Lower leg skin (tissue), 4 donors: ENCODE measurements at places on chromosomes 4 and X.

DNA sequence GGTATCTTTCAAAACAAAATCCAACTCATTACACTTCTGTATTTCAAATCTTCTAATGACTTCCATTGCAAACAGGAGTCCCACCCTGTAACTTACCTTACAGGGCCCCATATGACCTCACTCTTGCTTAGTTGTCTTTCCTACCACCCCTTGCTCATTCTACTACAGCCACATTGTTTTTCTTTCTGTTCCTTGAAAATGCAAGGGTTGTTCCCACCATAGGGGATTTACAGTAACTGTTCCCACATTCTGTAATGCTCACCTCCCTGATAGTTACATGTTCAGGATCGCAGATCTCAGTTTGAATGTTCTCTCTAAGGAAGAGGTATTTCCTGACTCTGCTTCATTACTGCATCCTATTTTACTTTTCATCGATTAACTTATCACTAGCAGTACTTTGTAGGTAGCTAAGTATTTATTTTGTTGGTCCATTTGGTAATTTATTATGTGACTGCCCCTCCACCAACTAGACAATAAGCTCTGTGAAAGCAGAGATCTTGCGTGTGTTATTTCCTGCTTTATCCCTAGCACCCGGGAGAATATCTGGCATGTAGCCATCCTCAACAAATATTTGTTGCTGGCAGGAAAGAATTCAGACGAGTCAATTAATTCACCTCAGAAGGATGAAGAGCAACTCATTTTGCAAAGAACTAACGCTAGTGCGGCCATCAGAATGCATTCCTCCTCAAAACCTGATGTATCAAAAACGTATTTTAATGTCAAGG is 21.4 kb downstream of the MAOB start:
- no peak for DNase-seq

GRCh38 chr4:104758574-104758973 is 263.9 kb upstream of the CXXC4 start:
- no peak for DNase-seq

DNA sequence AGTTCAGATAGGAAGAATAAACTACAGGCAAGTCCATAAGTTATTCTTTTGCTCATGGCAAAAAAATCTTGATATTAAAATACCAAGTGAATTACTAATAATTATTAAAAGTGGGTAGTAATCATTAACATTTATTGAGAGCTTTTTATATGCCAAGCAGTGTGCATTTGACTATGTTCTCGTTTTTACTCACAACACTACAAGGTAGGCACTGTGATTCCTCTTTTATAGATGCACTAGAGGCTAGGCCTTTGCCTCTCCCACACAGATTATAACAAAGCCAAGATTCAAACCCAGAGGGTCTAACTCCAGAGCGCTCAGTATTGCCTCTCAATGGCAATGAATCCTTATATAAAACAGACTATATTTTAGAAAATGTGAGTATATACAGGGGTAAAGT is 254.2 kb downstream of the NAF1 start:
- DNase-seq, result no peak

DNA sequence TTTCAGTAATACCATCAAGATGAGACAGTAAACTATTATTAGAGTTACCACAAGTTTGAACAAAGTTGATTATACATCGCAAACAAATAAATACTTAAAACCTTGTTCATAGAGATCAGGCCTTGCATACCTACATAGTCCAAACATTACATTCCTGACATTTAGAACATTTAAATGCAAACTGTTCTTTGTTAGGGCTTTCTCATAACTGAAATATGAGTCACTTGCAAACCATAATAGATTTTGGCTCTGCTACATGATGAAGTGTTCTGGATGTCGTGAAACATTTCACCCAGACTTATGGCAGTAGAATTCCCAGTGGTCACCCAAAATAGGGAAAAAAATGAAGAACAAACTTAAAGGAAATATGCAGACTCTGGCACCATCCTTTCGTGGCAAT is 75.0 kb downstream of the FAT4 start:
- no peak for DNase-seq

DNA sequence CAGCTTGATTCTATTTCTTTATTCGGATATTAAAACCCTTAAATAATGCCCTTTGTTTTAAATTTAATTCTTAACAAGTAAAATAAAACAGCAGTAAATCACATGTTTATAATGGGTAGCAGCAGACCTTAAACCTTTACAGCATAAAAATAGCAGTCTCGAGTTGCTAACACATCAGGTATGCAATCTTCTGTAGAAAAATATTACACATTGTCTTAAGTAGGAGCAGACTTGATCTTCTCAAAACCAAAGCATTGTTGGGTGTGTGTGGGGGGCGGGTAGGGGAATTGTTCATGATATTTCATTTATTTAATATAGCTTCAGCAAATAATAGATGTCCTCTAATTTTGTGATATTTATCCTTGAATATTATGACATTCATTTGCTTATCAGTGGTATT is 331.4 kb downstream of the PCDH7 start:
- DNase-seq, result no peak

- no peak for DNase-seq
Observed at GRCh38 chr4:73453701-73454005, 17.6 kb downstream of the AFP start.

DNA sequence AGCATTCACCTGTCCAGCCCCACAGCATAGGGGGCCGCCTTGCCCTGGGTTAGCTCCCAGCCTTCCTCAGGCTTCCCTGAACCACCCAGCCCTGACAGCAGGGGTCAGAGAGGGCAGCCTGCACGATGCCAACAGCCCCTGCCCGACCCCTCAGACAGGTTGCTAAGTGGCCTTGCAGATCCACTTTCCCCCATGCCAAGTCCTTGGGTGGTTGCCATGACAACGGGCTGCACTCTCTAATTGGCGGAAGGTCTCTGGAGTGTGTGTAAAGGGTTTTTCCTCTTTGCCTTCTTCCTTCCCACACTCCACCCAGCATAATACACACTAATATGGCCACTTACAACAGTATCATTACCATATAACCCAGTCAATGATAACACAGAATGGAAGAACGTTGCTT is 99.6 kb upstream of the AFAP1 start:
- no peak for DNase-seq

GRCh38 chrX:47143894-47144625 is 442 bp downstream of the NDUFB11 start:
- no peak for DNase-seq

DNA sequence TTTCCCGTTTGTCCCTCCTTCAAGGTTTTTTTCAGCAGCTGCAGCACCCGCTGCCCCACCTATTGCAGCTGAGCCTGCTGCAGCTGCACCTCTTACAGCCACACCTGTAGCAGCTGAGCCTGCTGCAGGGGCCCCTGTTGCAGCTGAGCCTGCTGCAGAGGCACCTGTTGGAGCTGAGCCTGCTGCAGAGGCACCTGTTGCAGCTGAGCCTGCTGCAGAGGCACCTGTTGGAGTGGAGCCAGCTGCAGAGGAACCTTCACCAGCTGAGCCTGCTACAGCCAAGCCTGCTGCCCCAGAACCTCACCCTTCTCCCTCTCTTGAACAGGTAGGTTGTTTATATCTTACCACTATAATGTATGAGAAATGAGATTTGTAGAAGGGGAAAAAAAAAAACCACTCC is 4.5 kb downstream of the PRR27 start:
- DNase-seq, result no peak

DNA sequence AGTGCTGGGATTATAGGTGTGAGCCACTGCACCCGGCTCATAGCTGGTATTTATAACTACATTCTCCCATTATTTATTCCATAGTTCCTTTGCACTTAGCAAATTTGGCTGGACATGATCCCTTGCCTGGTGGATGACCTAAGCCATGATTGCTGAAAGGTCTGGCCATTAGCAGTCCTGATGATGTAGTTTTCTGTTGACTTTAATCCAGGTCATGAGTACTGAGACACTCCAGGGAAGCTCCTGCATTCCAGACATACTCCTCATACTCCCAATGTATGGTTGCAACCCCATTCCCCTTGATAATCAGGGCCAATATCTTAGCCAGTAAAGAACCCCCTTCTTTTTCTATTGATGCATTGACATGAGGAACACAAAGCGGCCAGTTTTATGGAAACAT is 24.4 kb upstream of the MGST2 start:
- no peak for DNase-seq

DNA sequence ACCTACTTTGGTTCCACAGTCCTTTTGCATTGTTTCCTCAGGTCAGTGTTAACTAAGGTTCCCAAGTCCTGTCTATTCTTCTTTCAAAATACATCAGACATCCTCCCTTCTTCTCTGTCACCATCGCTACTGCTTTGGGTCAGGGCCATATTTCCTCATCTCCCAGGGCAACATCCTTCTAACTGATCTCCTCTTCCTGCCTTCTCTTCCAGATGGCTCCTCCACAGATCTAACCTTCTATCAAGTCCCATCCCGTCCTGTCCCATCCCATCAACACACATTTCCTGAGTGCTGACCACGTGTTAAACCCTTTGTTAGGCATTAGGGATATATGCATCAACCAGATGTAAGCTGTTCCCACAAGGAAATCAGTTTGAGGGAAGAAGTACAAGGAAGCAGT is 25.9 kb downstream of the PLAC1 start:
- peak; percentile 29 for DNase-seq

DNA sequence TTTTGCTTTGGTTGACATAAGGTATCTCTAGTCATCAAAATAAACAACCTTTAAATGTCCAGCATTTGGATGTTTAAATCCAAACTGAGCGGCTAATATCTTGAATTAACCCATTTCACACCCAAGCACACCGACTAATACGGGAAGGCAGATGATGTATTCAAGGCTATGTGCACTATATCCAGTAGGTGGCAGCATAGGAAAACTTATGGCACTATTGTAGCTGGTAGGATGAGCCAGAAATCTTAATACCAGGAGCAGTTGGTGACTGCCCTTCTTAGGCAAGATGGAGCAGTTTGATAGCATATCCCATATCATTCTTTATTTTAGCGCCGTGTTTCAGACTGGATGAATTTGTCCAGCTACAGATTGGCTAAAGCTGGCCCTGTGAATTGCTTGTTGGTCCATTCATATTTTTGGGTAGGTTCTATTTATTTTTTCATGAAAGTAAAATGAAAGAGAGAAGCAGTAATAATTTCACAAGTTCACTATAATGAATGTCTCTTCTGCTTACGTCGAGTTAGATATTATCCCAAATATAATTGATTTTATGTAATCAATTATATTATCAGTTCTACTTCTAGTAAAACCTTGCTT is 24.4 kb downstream of the UCHL1 start:
- no peak for DNase-seq

GRCh38 chr4:80592950-80593349 is 257.4 kb downstream of the CFAP299 start:
- DNase-seq, result no peak

DNA sequence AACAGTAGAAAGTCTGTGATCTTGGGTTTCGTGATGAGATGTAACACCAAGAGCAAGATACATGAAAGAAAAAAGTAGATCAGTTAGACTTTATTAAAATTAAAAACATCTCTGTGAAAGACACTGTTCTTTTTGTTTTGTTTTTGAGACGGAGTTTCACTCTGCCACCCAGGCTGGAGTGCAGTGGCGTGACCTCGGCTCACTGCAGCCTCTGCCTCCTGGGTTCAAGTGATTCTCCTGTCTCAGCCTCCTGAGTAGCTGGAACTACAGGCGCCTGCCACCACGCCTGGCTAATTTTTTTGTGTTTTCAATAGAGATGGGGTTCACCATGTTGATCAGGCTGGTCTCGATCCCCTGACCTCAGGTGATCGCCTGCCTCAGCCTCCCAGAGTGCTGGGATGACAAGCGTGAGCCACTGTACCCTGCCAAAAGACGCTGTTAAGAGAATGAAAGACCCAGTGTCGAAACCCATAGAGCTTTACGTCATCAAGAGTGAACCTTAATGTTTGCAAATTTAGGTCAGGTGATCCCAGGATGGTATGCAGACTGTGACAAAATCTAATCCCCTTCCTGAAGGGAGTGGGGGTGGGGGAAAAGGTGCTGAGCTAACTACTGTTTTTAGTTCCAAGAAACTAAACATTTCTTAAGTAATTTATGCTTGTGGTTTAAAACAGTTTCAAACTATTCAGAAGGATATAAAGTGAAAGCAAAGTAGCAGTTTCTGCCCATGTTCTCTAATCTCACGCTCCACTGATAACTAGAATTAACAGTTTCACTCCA is 8.0 kb downstream of the OFD1 start:
- no peak for DNase-seq

DNA sequence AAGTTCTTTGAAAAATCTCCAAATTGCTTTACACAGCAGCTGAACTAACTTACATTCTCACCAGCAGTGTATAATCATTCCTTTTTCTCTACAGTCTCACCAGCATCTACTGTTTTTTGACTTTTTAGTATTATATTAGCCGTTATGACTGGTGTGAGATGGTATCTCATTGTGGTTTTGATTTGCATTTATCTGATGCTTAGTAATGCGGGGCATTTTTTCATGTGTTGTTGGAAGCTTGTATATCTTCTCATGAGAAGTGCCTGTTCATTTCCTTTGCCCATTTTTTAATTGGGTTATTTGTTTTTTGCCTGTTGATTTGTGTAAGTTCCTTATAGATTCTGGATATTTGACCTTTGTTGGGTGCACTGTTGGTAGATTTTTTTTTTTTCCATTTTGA is 931.7 kb downstream of the CENPC start:
- DNase-seq, result no peak

DNA sequence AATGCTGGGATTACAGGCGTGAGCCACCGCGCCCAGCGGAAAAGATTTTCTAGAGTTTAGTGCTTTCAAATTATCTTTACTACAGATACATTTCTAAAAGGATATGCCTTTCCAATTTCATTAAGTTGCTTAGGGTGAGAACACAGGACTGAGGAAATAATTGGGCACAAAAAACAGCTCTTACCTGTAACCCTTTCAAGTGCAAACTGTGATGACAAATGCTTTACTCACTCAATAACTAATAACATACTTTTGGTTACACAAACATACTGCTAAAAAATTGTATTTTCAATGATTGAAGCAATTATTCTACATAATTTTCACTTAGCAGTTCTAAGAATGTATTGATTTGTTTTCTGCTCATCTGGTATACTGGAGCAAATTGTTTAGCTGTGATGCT is 40.2 kb downstream of the PALLD start:
- DNase-seq, result no peak

GRCh38 chr4:128519163-128519830 is 231.7 kb upstream of the PGRMC2 start:
- DNase-seq, result peak; percentile 84

DNA sequence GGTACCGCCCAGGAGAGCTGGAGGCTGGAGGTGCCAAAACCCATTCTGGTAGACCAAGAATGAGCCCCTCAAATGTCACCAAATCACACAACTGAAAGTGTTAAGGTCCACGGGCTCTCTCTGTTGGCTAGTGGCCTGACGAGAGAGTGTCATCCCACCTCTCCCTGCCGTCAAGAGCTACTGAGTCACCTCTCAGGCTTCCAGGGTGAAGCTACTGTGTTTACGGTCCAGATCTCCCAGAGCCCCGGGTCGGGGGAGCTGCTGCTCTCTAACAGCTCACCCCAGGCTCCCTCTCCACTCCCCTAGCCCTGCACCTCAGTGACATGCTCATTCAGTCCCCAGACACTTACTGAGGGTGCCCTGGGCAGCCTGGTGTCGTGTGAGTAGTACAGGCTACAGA is 59.2 kb downstream of the ADGRG2 start:
- DNase-seq, result no peak

- DNase-seq, result peak; percentile 71
Observed at GRCh38 chr4:20251796-20252655, at the start of gene SLIT2. TSS of gene SLIT2 (plus strand) at chr4:20251905. CDS start at chr4:20253816, 1,911 bp downstream.
